NCI-H526 (cell line): ENCODE measurements at places on chromosomes 3 and 15.

DNA sequence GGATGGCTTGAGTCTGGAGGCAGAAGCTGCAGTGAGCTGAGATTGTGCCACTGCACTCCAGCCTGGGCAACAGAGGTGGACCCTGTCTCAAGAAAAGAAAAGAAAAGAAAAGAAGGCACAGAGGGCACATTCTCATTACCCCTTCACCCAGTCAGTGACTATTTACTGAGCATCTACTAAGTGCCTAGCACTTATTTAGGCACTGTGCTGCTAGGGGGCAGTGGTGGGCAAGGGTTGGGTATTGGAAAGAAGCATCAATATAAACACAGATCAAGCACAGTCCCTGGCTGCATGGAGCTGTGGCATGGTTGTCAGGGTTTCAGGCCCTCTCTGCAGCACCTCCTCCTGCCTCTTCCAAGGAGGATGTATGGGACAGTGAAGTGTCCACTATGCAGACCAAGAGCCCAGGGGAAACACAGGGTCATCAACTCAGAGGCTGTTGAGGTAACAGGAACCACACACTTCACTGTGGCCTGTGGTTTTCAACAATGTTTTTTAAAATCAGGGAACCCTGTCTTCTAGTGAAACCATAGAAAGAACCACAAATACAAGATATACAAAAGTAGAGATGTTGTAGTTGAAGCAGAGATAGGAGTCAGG is 138.5 kb downstream of the RAB11A start:
- no peak for DNase-seq

GRCh38 chr3:81823882-81824395 is 62.5 kb upstream of the GBE1 start:
- no peak for DNase-seq

DNA sequence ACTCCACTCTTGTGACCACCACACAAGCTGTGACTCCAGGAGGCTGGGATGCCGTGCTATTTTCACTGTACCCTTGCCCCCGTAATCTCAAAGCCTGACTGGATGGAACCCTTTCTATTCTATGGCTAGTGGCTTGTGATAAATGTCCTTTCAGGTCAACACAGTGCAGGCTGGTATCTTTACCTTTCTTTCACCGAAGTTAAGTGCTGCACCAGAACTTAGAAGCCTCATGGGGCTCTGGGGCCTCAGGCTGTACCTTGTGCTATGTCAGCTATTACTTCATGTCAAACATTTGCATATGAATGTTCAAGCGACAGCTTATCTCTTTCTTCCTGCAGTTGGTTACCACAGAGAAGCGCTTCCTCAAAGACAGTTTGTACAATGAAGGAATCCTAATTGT is 66.8 kb downstream of the RPL39L start:
- peak; percentile 25 for DNase-seq

GRCh38 chr15:58839485-58839884 is 68.4 kb downstream of the MINDY2 start:
- peak; percentile 23 for DNase-seq
